Left ventricle myocardium inferior (tissue), 1 donor: ENCODE measurements at places on chromosomes 11 and 22. TPM values are rescaled to one million over a fixed set of nuclear protein-coding genes. Genes with fewer than 3 reads are reported as not detected.

- peak overlapping the region; percentile 15 for H3K27ac ChIP-seq
- no peaks in the 10 kb centered on the region for H3K27me3 ChIP-seq
- H3K4me1 ChIP-seq = peaks cover 92% of the 10 kb centered on the region
Observed at GRCh38 chr22:25758316-25758715, 16.3 kb downstream of the MYO18B start.

- no peaks in the 10 kb centered on the region for H3K36me3 ChIP-seq
- H3K27me3 ChIP-seq = no peaks in the 10 kb centered on the region
- no peak overlapping the region for H3K27ac ChIP-seq
- H3K4me1 ChIP-seq = peaks cover 53% of the 10 kb centered on the region
- DNase-seq = no peak
- H3K4me3 ChIP-seq = no peak overlapping the region
Observed at GRCh38 chr11:17812091-17812864, 77.7 kb downstream of the KCNC1 start.

GRCh38 chr11:43923406-43924111 is 18.9 kb upstream of the C11orf96 start:
- H3K4me3 ChIP-seq = no peak overlapping the region
- peak overlapping the region; percentile 84 for H3K27ac ChIP-seq
- H3K36me3 ChIP-seq = peaks cover 18% of the 10 kb centered on the region
- no peaks in the 10 kb centered on the region for H3K27me3 ChIP-seq

DNA sequence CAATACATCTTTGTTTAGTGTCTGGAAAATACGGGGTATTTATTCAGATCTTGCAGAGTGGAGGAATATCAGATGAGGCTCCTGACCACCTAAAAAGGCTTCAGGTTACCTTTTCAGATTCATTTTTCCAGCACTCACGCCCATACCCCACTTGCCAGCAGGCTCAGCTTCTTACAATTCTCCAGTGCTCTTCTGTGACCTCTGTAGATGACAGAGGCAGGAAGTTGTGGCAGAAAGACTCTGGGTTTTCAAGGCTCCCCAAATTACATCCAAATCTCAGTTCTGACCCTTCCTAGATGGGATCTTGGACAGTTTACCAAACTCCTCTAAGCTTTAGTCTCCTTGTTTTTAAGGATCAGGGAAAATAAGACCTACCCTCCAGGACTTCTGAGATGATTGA is 61.1 kb downstream of the SYTL2 start:
- H3K4me3 ChIP-seq = no peak overlapping the region
- DNase-seq = no peak
- H3K27me3 ChIP-seq = no peaks in the 10 kb centered on the region
- H3K36me3 ChIP-seq = no peaks in the 10 kb centered on the region
- H3K4me1 ChIP-seq = peaks cover 5% of the 10 kb centered on the region

DNA sequence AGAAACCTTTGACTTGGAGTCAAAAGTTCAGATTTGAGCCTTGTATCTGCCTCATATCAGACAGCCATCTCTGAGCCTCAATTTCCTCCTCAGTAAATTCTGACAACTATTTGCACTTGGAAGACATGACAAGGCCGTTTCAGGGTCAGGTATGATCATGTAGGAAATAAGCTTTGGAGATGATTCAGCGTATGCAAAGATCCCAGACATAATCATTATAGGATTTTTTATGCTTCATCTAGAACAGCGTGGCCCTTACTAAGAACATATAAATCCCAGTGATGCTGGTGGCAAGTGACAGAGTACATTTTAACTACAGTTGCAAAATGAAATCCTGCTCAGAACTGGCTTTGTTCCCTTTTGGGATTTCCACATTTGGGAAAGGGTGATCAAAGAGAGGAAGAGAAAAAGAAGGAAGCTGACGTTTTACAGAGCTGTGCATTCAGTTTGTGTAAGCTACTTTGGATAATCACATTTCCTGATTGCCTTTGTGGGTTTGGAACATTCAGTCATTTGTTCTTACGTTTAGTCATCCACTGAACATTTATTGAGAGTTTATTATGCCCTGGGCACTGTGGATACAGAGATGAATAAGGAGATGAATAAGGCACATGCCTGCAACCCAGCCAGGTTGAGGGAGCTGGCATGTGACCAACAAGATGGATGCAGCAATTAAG is 81.9 kb upstream of the HEPHL1 start:
- H3K27ac ChIP-seq = no peak overlapping the region
- no peaks in the 10 kb centered on the region for H3K36me3 ChIP-seq
- no peaks in the 10 kb centered on the region for H3K4me1 ChIP-seq
- no peak for DNase-seq

GRCh38 chr22:47161631-47162030 is 399.2 kb downstream of the TBC1D22A start:
- H3K27ac ChIP-seq = no peak overlapping the region
- H3K4me1 ChIP-seq = peaks cover 24% of the 10 kb centered on the region
- H3K36me3 ChIP-seq = no peaks in the 10 kb centered on the region
- no peaks in the 10 kb centered on the region for H3K27me3 ChIP-seq
- DNase-seq = no peak
- H3K4me3 ChIP-seq = no peak overlapping the region

- no peak for DNase-seq
- no peaks in the 10 kb centered on the region for H3K4me1 ChIP-seq
- H3K4me3 ChIP-seq = no peak overlapping the region
- H3K36me3 ChIP-seq = no peaks in the 10 kb centered on the region
Observed at GRCh38 chr11:13629779-13630178, 38.7 kb upstream of the FAR1 start.

DNA sequence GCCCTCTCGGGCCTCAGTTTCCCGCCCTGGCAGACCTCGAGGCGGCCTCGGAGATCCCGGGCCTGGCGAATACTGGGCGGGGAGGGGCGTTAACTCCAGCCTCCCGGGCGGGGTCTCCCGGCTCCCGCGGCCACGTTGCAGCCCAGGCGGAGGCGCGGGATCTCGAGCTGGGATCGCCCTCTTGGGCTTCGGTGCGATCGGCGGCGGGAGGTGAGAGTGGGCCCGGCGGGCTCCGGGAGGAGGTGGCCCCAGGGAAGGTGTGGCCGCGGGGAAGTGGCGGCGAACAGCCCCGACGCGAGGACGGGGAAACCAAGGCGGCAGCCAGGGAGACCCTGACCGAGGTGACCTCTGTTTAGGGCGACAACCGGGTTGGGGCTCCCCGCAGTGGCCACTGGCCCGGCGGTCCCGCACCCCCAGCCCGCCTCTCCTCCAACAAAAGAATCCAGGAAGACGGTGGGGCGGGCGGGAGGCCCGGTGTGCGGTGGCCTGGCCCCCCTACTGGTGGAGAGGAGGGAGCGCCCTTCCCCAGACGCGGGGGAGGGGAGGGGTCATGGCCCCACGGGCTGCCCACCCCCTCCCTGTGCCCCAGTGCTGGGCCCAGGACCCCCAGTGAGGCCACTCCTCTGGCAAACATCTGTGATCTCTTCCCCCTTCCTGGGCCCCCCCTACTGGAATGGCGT is at the start of gene PHETA2:
Gene PHETA2, plus strand, starts transcription at position 117 of the 680 bp plus-strand sequence. CDS start 3,046 bp downstream, outside the sequence.
- H3K27me3 ChIP-seq = no peaks in the 10 kb centered on the region
- peak; percentile 57 for DNase-seq
- H3K4me3 ChIP-seq = peak within 1 kb of the TSS; percentile 77
- peaks cover 83% of the 10 kb centered on the region for H3K4me1 ChIP-seq

GRCh38 chr22:23745791-23746190 is 5.1 kb downstream of the ZNF70 start:
- DNase-seq = no peak
- H3K4me3 ChIP-seq = no peak overlapping the region
- no peak overlapping the region for H3K27ac ChIP-seq
- H3K4me1 ChIP-seq = peaks cover 33% of the 10 kb centered on the region

DNA sequence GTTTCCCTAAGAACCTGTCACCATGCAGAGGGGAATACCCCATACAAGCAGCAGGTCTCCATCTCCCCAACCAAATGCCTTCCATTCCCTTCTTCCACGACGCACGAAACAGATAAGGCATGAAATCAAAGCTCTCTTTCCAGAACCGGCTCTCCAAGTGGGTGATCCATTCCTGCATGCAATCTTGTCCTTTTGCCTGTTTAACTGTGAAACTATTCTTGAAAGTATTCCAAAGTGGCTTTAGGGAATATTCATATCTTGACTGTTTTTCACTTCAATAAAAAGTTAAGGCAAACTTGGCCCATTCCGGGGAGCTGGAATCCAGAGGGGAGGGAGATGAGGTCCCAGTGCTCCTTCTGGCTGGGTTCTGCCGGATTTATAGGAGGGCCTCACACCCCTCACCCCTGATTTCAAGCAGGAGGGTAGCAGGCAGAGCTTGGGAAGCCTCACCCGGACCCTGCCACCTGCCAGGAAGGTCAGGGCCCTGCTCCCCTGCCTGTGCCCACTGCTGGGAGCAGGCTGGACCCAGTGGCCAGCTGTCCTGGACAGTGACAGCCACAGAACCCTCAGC is 60.9 kb downstream of the SCGB1A1 start:
- no peak for DNase-seq
- H3K27ac ChIP-seq = no peak overlapping the region
- no peaks in the 10 kb centered on the region for H3K36me3 ChIP-seq
- H3K4me3 ChIP-seq = no peak overlapping the region
- H3K27me3 ChIP-seq = no peaks in the 10 kb centered on the region
- peaks cover 15% of the 10 kb centered on the region for H3K4me1 ChIP-seq

DNA sequence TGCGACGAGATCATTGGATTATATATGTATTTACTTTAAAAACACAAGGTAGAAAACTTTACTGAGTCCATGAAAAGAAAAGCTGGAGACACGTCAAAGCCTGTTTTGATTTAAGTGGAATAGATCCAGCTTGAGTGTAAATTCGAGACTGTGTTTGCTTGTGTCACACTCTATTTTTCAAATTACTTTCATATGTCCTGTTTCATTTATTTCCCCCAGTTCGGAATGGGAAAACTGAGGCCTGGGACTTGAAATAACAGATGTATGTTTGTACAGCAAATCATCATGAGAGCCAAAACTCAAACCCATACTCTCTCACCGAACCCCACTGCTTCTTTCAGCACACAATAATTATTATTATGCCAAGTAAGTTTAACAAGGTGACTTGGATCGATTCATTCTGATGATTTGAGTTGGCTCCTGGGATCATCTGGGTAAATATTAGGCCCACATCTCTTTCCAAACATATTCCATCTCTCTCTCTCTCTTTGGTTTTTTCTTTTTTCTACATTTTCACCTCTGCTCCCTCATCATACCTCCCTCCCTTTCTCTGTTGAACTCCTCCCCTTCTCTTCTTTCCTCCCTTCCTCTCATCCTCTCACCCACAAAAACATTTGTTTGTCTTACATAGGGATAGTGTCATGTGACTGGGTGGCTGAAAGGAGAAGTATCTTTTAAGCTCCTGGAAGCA is 21.2 kb downstream of the FZD4 start:
- no peaks in the 10 kb centered on the region for H3K36me3 ChIP-seq
- DNase-seq = no peak
- H3K27ac ChIP-seq = no peak overlapping the region
- no peaks in the 10 kb centered on the region for H3K27me3 ChIP-seq
- H3K4me3 ChIP-seq = no peak overlapping the region

DNA sequence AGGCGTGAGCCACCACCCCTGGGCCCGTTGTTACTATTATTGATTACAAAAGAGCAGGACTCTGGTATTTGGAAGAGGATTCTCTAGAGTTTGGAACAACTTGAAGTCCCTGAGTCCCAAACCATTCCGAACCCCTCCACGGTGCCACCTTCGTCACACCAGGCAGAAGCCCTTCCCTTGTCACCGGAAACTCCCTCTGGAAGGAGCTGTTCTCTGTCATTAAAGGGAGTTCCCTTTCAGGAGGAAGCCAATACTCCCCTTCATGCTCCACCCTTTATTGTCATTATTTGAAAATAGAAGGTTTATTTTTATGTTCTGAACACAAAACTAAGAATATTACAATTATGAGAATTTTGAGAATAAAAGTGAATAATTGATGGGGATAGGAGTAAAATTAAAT is 5.1 kb upstream of the C11orf24 start:
- H3K27me3 ChIP-seq = no peaks in the 10 kb centered on the region
- DNase-seq = no peak
- no peaks in the 10 kb centered on the region for H3K36me3 ChIP-seq
- no peak overlapping the region for H3K4me3 ChIP-seq
- peaks cover 19% of the 10 kb centered on the region for H3K4me1 ChIP-seq

DNA sequence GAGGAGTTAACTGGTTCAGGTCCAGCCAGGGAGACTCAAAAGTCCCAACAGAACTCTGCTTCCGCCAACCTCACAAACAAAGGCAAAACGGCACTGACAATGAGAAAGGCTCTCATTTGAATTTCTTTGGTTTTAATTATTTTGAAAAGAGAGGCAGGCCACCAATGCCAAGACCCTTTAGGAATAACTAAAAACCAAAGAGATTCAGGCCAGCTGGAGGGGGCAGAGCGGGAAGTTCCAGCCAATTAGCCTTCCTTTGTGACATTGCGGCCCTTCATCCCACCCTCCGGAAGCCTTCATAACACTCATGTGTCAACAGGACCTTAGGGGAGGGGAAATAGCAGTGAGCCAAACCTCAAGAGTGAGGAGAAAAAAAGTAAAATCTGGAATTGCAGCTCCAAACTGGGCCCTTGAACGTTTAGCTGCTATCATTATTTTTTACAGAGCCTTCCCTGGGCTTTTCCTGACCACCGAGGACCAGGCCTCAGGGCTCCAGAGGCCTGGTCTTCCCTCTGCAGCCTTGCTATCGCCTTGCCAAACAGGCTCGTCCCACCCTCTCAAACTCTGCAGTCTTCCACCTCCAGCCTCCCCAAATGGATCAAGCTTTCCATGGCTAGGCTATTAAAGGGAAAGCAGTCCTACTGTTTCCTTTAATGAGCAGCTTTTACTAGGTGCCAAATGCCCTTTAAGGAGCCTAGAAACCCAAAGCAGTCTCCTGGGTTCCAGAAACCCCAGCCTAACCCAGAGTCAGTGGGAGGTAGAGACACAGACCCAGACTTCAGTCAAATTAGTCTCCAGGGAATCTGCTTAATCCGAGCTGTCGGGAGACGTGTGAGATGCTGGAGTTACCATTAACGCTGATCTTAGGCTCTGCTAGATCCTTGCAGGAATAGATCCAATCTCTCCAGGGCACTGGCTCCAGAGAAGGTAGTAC is 114.2 kb downstream of the CCDC34 start:
- DNase-seq = peak; percentile 23
- peaks cover 34% of the 10 kb centered on the region for H3K4me1 ChIP-seq
- H3K27me3 ChIP-seq = no peaks in the 10 kb centered on the region
- peak overlapping the region; percentile 70 for H3K27ac ChIP-seq
- H3K4me3 ChIP-seq = no peak overlapping the region

GRCh38 chr11:21037850-21038249 is 368.5 kb downstream of the NELL1 start:
- no peak overlapping the region for H3K4me3 ChIP-seq
- H3K36me3 ChIP-seq = no peaks in the 10 kb centered on the region
- no peak for DNase-seq
- H3K4me1 ChIP-seq = no peaks in the 10 kb centered on the region
- no peaks in the 10 kb centered on the region for H3K27me3 ChIP-seq

- H3K4me3 ChIP-seq = no peak overlapping the region
- no peaks in the 10 kb centered on the region for H3K36me3 ChIP-seq
- DNase-seq = no peak
- H3K27ac ChIP-seq = no peak overlapping the region
Observed at GRCh38 chr22:47146941-47147340, 384.5 kb downstream of the TBC1D22A start.

C22orf15 gene
- total RNA-seq = not detected

NFAM1 gene
- total RNA-seq = 1.2 TPM

OR4A16 gene
- total RNA-seq = not detected

CABP4 gene
- 1.4 TPM for total RNA-seq
